ENCODE measurements at places on chromosomes 6 and 20.

- peak; percentile 6 for DNase-seq
Observed at GRCh38 chr6:11043378-11043960, 636 bp downstream of the ELOVL2 start.

GRCh38 chr6:10800810-10801209 is 37.5 kb downstream of the MAK start:
- no peak for DNase-seq

GRCh38 chr6:131167773-131168172 is 32.5 kb downstream of the AKAP7 start:
- DNase-seq = no peak

GRCh38 chr6:123821112-123821511 is 17.4 kb downstream of the NKAIN2 start:
- DNase-seq = no peak

GRCh38 chr6:21856844-21857243 is 263.3 kb downstream of the SOX4 start:
- peak; percentile 52 for DNase-seq

DNA sequence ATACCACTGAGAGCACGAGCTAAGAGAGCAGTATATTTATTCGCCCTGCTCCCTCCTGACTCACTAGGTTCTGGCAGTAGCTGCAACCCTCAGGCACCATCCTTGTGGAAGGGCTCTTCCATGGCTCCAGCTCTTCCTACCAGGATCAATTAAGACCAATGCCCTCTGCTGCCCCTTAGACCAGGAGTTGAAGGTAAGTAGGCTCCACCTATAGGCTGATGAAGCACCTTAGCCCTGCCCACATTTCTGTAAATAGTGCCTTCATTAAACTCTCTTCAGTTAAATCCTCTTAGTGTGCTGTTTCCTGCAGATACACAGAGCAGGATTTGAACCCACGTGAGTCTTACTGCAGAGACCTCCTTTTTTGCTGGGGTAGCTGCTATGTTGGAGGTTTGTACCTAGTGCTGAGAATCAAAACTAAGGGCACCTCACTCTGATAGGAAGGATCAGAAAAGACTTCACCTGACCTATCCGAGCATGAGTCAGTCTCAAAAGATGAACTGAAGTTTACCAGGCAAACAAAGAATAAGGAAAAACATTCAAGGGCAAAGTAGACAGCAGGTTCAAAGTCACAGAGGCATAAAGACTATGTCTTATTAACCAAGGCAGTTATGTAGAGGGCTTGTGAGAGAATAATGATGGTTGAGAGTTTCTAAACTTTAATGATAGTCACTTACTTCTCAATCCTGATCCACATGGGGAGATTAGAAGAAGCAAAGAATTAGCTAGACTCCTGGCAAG is 56.9 kb upstream of the BEND6 start:
- no peak for DNase-seq

DNA sequence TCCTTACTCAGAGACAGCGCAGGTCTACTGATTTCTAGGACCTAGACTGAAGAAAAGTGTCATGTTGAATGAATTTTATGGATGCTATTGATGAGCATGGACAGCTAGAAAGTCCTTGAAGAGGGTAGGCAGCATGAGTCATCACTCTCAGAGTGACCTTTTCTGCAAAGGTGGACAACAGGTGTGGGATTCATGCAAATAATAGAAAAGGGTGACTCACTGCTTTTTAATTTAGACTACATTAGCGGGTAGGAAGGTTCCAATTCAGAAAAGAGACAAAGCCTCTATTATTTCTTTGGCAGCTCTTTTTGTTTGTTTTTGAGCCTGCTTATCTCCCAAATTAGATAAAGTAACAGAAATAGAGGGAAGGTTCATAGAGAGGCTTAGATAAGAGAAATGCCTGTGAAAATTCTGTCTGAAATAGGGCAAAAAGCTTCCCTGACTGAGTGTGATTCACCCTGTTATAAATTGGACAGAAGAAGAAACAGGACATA is 191.4 kb downstream of the TENT5A start:
- DNase-seq = no peak

GRCh38 chr6:19830171-19830570 is 7.0 kb upstream of the ID4 start:
- no peak for DNase-seq

DNA sequence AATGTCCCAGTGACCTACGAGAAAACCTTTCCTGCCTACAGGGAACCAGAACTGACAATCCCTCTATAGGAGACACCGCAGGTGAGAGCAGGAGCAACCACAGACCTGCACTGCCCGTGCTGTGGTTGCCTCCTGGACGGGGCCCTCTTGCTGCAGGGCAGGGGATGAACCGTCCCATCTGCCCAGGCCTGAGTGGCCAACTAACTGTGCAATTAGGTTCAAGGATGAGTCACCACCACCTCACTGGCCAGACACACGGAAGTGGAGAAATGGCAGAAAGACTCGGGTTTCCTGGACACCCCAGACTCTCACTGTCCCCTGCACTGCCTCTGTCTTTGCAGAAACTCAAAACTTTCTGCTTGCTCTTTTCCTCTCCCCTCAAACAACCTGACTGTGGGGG is 13.8 kb upstream of the HLA-G start:
- DNase-seq = peak; percentile 62

DNA sequence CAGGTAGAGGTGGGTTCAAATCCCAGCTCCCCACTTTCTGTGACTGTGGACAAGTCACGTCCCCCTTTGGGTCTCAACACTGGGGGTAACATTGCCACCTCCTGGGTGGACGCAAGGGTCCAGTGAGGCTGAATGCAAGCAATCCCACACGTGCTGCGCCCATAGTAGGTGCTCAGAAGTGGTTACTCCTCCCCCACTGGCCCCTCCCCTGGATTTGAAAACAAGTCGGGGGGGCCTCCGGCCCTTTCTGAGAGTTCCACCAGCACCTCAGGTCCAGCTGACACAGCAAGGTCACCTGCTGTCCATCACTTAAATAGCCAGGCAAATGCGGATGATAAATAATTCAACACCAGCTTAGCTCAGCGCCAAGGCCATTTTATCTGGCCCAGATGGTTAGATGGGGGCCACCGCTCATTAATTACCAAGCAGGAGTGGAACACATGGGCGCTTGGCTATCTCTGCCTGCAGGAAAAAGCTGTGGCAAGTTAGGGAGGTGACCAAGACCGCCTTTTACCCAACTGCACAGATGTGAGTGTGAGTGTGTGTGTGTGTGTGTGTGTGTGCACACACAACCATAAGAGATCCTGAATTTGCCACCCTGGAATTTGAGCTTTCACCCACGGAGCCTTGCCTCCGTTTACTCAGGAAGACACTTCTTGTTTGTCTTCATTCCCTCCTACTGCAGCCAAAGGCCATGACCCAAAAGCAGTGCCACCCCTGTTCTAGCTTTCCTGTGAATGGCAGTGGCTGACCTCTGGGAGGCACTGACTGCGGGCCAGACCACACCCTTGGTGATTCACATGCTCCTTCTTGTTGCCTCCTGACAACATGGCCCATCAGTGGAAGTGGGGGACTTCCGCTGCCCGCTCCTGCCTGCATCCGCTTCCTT is 34.7 kb upstream of the KCNB1 start:
- DNase-seq = no peak

GRCh38 chr20:20199361-20200160 is 147.2 kb downstream of the CFAP61 start:
- no peak for DNase-seq
